CD4-positive, alpha-beta T cell treated with Interferon alpha-2 for 1 hour (primary cell): ENCODE measurements at places on chromosomes 13 and 19.

DNA sequence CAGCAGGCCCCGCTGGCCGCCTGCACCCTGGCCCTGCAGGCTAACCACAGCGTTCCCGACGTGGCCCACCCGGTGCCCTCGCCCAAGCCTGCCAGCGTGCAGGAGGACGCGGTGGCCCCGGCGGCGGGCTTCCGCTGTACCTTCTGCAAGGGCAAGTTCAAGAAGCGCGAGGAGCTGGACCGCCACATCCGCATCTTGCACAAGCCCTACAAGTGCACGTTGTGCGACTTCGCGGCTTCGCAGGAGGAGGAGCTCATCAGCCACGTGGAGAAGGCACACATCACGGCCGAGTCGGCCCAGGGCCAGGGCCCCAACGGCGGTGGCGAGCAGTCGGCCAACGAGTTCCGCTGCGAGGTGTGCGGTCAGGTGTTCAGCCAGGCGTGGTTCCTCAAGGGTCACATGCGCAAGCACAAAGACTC, 72.1 kb downstream of the ZNF536 start:
- no peak for DNase-seq

DNA sequence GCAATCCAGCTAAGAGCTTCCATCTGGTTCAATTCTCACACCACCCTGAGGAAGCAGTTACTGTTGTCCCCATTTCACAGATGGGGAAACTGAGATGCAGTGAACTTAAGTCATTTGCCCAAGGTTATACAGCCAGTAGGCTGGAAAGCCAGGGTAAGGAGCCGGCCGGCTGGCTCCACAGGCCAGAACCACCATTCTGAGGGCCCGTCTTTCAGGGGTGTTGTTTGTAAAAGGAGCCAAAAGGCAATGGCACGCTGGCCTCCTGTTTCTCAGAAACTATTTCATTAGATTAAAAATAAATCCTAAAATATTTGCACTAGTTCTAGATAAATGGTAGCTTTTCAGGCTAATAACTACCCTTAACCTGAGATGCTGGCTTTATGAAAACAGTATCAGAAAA, 114.9 kb downstream of the CRYL1 start:
- DNase-seq: no peak

- no peak for DNase-seq
Measured at GRCh38 chr13:102373221-102373620, 28.6 kb downstream of the FGF14 start.

DNA sequence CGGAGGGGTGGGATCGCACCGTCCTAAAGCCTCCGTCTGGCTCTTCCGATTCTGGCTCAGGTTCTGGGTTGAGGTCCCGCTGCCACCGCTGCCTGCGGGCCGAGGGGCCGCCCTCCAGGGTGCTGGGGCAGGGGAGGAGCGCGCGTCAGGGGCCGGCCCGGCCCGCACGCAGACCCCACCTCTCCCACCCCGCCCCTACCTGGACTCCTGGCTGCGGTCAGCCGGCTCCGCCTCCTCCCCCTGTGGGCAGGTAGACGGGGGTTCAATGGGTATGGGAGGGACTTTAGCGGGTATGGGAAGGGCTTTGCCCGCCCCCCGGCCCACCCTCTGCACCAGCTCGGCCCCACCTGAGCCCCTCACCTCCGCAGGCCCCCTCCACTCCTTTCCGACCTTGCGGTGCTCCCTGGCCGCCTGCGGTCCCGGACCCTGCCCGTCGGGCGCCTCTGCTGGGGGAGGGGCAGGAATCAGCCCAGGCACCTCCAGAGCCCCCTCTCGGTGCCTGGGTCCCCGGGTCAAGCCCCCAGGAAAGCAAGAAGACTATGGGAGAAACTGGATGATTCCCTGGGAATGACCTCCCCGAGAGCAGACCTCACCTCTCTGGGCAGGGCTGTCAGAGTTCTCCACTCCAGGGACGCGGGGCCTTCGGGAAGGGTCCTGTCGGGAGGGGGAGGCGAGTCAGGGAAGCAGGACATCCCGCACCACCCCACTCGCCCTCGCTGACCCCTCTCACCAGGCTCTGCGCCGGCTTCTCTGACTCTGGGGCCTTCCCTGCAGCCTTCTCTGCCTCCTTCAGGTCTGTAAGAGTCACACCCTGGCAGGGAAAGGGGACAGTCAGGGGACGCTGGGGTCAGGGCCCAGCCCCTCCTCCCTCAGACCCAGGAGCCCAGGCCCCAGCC, 17.0 kb downstream of the EPS8L1 start:
- DNase-seq: no peak

GRCh38 chr13:106418556-106418955, 116.9 kb downstream of the EFNB2 start:
- DNase-seq: no peak
